ENCODE measurements at places on chromosomes 11 and 22.

GRCh38 chr11:36282926-36283325 lies 6.3 kb downstream of the COMMD9 start:
- DNase-seq: no peak

- peak; percentile 41 for DNase-seq
These were observed 27.5 kb downstream of the TPCN2 start for GRCh38 chr11:69076129-69076791.

DNA sequence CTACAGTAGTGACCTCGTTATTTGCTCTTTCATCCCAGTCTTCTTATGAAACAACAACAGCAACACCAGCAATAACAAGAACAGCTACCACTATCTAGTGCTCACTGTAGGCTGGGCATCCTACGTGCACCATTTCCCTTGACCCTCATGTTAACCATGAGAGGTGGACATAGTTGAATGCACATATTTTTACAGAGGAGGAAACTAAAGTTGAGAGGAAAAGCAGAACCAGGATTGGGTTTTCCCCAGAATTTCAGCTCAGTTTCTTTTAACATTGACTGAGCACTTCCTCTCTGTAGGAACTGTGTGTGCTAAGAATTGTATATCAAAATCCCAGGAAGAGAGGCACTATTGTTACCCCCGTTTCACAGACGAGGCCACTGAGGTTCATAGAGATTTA lies 39.4 kb upstream of the TSPAN18 start:
- no peak for DNase-seq

- no peak for DNase-seq
These were observed 796.5 kb upstream of the LRRC4C start for GRCh38 chr11:42255906-42256305.
